ENCODE measurements at places on chromosomes 4 and X. TPM values are rescaled to one million over a fixed set of nuclear protein-coding genes. Genes with fewer than 3 reads are reported as not detected.

DNA sequence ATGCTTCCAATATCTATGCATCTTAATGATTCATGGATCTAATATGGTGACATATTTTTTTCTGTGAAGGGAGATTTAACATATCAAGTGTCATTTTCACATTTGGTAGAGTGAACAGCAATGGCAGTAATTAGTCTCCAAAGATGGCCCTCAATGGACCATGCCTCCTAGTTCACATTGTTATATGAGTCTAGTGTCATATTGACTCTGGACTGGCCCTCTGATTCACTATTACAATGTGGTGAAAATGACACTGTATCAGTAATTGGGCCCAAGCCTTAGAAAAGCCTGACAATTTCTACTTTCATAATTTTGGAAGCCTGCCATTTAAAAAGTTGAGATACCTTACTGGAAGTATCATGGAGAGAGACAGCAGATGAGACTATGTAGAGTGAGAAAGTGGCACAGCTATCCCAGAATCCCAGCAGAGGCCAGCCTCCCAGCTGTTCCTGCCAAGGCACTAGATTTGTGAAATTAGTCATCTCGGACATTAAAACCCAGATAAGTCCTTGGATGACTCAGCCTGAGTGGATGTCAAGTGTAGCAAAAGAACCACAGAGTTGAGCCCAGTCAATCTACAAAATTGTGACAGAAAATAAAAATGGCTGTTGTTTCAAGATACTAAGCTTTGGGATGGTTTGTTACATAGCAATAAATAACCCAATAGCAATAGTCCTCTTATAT, 68.4 kb downstream of the ARHGEF38 start:
- no peak overlapping the region for H3K27ac ChIP-seq
- no peaks in the 10 kb centered on the region for H3K27me3 ChIP-seq
- no peak overlapping the region for H3K4me3 ChIP-seq
- DNase-seq, result no peak
- H3K36me3 ChIP-seq, result no peaks in the 10 kb centered on the region

DNA sequence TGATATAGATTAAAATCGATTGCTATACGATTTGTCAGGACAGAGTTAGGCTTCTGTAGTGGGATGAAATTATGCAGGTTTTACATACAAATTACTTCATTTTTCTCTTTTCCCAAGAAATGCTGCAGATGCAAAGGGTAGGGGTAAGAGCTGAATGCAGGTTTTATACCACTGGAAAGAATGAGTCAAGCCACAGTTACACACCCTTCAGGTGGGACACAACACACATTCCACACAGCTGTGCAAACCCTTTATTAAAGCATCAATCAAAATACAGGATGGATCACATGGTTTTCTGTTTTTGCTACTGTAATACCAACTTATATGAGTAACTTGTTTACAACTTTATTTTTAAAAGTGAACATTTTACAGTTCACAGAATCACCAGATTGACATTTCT, 39.8 kb downstream of the MFAP3L start:
- no peak for DNase-seq
- no peaks in the 10 kb centered on the region for H3K27me3 ChIP-seq
- no peak overlapping the region for H3K27ac ChIP-seq
- no peaks in the 10 kb centered on the region for H3K4me1 ChIP-seq
- no peak overlapping the region for H3K4me3 ChIP-seq

GRCh38 chrX:52280812-52281211, 88.0 kb upstream of the XAGE2 start:
- H3K36me3 ChIP-seq, result no peaks in the 10 kb centered on the region
- no peak for DNase-seq
- no peak overlapping the region for H3K4me3 ChIP-seq
- H3K4me1 ChIP-seq, result no peaks in the 10 kb centered on the region

GRCh38 chrX:30620980-30621618, 32.1 kb upstream of the GK start:
- H3K27me3 ChIP-seq, result no peaks in the 10 kb centered on the region
- H3K4me3 ChIP-seq, result no peak overlapping the region
- no peak for DNase-seq

DNA sequence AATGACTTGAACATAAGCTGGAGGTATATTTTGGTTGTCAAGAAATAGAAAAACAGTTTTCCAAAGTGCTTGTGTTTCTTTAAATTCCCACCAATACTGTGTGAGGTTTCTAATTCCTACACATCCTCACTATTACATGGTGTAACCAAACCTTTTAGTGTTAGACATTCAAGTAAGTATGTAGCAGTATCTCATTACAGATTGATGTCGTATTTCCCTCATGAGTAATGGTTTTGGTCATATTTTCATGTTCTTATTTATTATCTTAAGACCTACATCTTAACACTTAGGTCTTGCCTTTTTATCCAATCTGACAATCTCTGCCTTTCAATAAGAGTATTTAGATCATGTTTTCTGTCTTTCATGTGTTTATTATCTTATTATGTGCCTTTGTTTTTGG, 253.7 kb upstream of the ANXA10 start:
- H3K36me3 ChIP-seq, result no peaks in the 10 kb centered on the region
- H3K4me3 ChIP-seq, result no peak overlapping the region
- no peaks in the 10 kb centered on the region for H3K27me3 ChIP-seq
- H3K27ac ChIP-seq, result no peak overlapping the region
- H3K4me1 ChIP-seq, result no peaks in the 10 kb centered on the region

GRCh38 chrX:30793767-30794103, 95.3 kb downstream of the TAB3 start:
- no peaks in the 10 kb centered on the region for H3K27me3 ChIP-seq
- H3K36me3 ChIP-seq, result no peaks in the 10 kb centered on the region
- no peak overlapping the region for H3K4me3 ChIP-seq
- no peak overlapping the region for H3K27ac ChIP-seq
- no peaks in the 10 kb centered on the region for H3K4me1 ChIP-seq

DNA sequence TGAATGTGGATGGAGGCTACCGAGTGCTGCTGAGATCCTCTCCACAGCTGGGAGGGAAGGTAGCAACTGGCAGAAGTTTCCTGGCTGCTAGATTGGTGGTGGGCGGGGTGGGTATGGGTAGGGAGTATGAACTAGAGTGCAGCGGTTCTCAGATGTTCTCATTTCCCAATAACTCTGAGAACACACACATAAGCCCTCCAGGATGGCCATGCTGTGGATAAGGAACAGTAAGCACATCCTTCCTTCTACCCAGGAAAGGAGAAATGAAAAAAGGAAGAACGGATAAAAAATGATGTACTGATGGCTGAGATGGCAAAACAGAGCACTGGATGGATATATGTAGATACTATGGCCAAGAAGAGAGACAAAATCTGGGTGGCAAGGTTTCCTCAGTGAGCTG, 116.0 kb downstream of the ZNF827 start:
- DNase-seq, result no peak
- H3K4me1 ChIP-seq, result peaks cover 9% of the 10 kb centered on the region

DNA sequence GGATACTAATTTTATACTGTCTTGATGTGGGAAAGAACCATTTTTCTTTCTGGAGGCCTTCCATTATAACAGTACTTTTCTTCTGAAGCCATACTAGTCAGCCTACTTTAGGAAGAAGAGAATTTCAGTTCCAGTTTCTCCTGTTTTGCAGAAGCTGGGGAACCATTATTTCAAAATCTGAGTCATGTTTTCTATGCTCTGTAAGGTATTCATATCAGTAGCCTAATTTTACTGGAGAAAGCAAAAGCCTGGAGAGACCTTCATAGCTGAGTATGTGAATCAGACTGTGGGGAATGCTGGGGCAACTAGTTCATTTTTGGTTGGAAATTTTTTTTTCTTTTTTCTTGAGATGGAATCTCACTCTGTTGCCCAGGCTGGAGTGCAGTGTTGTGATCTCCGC, 22.4 kb downstream of the AFF1 start:
- DNase-seq, result no peak
- H3K4me3 ChIP-seq, result no peak overlapping the region
- H3K27ac ChIP-seq, result no peak overlapping the region
- peaks cover 8% of the 10 kb centered on the region for H3K4me1 ChIP-seq
- H3K27me3 ChIP-seq, result no peaks in the 10 kb centered on the region
- H3K36me3 ChIP-seq, result no peaks in the 10 kb centered on the region

DNA sequence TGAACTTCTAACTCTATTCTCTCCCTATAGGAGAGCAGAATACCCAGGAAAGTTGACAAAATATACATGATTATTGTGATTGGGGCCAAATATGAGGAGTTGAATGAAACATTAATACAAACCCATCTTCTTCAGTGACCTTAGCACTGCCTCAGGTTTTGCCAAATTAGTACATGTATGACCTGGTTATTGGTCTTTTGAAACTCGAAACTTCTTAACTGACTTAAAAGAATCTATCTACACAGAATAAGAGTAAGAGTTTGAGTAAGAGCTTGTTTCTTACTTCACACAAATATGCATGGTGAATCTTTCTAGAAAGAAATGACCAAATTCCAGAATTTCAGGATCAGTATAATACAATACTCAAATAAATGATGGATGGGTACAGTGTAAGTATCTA, 213.0 kb upstream of the GK2 start:
- H3K27me3 ChIP-seq, result no peaks in the 10 kb centered on the region
- H3K4me3 ChIP-seq, result no peak overlapping the region
- H3K36me3 ChIP-seq, result no peaks in the 10 kb centered on the region
- H3K4me1 ChIP-seq, result no peaks in the 10 kb centered on the region
- H3K27ac ChIP-seq, result no peak overlapping the region
- no peak for DNase-seq

DNA sequence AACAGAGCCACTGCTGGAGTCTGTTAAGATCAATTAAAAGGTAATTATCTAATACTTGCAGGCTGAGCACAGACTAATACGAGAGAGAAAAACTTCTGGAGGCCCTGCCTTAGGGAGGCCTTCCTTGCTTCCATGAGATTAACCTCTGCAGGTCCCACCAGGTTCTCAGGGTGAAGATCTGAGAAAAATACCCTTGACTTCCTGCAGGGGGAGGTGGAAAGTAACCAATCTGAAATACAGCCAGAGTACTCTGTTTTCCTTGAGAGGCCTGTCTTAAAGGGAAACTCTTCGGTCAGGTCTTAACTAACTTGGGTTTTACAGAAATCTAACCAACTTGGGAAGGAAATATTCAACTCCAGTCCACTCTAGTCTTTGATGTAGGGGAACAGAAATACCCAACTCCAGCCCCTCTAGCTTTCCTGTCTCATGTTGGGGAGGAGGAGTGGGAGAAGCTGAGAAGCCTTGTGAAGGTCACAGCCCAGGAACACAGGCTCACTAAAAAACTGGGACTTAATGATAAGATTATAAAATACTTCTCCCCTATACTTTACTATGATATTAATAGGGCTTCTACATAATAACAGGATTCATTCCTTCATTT, 77.1 kb downstream of the TBCK start:
- no peak overlapping the region for H3K27ac ChIP-seq
- no peaks in the 10 kb centered on the region for H3K4me1 ChIP-seq
- H3K27me3 ChIP-seq, result no peaks in the 10 kb centered on the region

- no peak for DNase-seq
- H3K27me3 ChIP-seq, result no peaks in the 10 kb centered on the region
- H3K4me1 ChIP-seq, result no peaks in the 10 kb centered on the region
- no peak overlapping the region for H3K4me3 ChIP-seq
These were observed 46.3 kb downstream of the COL4A5 start for GRCh38 chrX:108485960-108486359.

DNA sequence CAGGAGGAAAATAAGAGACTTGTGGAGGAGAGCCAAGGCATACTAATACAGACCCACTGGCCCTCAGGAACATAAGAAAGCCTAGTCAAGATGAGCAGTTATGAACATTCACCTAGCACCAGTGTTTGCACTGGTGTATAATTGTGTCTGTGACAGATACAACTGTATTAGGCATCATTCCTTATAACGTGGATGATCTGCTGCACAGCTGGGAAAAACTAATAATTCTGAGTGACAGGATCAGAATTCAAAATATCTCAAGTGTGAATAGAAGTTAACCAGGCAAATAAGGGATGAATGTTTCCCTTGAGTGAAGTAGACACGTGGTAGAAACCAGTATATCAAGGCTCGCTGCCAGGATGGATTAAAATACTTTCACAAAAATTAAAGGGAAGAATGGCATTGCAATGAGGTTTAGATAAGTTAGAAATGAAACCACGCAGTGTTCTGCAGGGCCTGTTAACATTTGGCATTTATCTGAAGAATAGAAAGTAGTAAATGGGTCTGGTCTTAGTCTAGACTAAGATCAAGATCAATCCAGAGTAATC, 325.9 kb downstream of the EPHA5 start:
- no peaks in the 10 kb centered on the region for H3K4me1 ChIP-seq
- peak; percentile 42 for DNase-seq
- no peaks in the 10 kb centered on the region for H3K36me3 ChIP-seq
- H3K4me3 ChIP-seq, result no peak overlapping the region
- H3K27ac ChIP-seq, result no peak overlapping the region

DNA sequence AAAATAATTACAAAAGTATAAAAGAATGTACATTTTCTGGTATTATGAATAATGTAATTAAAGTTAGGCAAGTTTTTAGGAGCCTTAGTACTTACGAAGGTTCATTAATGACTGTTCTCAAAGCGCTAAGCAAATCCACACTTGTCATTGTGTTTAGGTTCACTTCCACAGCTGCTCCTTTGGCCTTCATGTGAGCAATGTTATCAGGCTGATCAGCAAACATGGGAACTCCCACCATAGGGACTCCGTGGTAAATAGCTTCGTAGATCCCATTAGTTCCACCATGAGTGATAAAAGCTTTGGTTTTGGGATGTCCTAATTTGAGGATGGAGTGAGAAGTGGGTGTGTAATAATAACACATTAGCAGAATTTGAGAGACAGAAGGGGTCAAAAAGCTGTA, 45.1 kb downstream of the UGT2A2 start:
- H3K4me1 ChIP-seq, result no peaks in the 10 kb centered on the region
- no peak for DNase-seq
- no peak overlapping the region for H3K27ac ChIP-seq
- no peak overlapping the region for H3K4me3 ChIP-seq
- no peaks in the 10 kb centered on the region for H3K36me3 ChIP-seq

GRCh38 chr4:177308125-177308524, 1.5 kb upstream of the NEIL3 start:
- no peak overlapping the region for H3K27ac ChIP-seq
- no peaks in the 10 kb centered on the region for H3K27me3 ChIP-seq
- peaks cover 3% of the 10 kb centered on the region for H3K4me1 ChIP-seq
- no peaks in the 10 kb centered on the region for H3K36me3 ChIP-seq

GRCh38 chrX:139085404-139085803, 373.9 kb upstream of the FGF13 start:
- H3K4me1 ChIP-seq, result no peaks in the 10 kb centered on the region
- H3K27ac ChIP-seq, result no peak overlapping the region
- no peak overlapping the region for H3K4me3 ChIP-seq
- no peaks in the 10 kb centered on the region for H3K27me3 ChIP-seq

- no peaks in the 10 kb centered on the region for H3K27me3 ChIP-seq
- no peak for DNase-seq
- no peak overlapping the region for H3K4me3 ChIP-seq
- H3K4me1 ChIP-seq, result peaks cover 3% of the 10 kb centered on the region
These were observed 63.6 kb downstream of the SLC7A11 start for GRCh38 chr4:138178566-138178965.

- H3K27ac ChIP-seq, result no peak overlapping the region
- H3K4me1 ChIP-seq, result no peaks in the 10 kb centered on the region
- no peak for DNase-seq
- H3K4me3 ChIP-seq, result no peak overlapping the region
These were observed 13.1 kb upstream of the G3BP2 start for GRCh38 chr4:75686346-75686745.

CLCN4 gene
- 48.6 TPM for polyA plus RNA-seq

PHOX2B gene
- 0.27 TPM for polyA plus RNA-seq

KLHL4 gene
- 7.0 TPM for polyA plus RNA-seq

CSN1S1 gene
- polyA plus RNA-seq, result not detected

SGCB gene
- 82.5 TPM for polyA plus RNA-seq

NDST3 gene
- polyA plus RNA-seq, result 8.1 TPM

XIAP gene
- 49.9 TPM for polyA plus RNA-seq

REPS2 gene
- polyA plus RNA-seq, result 13.4 TPM

SSX2 gene
- not detected for polyA plus RNA-seq

ARR3 gene
- 0.45 TPM for polyA plus RNA-seq

PABPC4L gene
- polyA plus RNA-seq, result 2.0 TPM

SLC2A9 gene
- 2.0 TPM for polyA plus RNA-seq
